Fibroblast of skin of scalp (primary cell): ENCODE measurements at places on chromosomes 4 and X.

GRCh38 chrX:132504417-132504816 is 15.6 kb upstream of the MBNL3 start:
- no peak for DNase-seq

DNA sequence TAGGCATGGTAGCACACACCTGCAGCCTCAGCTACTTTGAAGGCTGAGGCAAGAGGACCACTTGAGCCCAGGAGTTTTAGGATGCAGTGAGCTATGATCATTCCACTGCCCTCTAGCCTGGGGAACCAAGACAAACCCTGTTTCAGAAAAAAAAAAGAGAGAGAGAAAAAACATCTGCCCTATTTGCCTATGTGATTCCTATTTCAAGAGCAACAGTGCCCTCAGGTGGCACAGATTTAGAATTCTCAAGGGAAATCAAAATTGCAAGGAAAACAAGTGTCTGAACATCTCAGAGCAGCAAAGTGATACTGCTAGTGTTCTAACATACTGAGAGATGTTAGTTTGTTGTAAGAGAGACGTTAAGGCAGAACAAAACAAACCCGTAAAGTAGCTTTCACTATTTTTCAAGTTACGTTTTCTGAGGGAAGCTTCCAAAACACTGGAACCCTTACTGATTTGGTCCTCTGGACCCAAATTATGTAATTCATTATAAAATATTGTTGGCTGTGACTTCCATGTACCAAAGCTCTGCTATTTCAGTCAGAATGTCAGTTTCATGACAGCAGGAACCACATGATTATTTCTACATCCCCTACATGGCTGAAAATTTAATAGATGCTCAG is 7.9 kb downstream of the BDH2 start:
- peak; percentile 73 for DNase-seq

GRCh38 chrX:135557344-135557743 is 36.9 kb downstream of the INTS6L start:
- no peak for DNase-seq

- no peak for DNase-seq
These were observed 29.9 kb downstream of the BCLAF3 start for GRCh38 chrX:19960913-19961312.

DNA sequence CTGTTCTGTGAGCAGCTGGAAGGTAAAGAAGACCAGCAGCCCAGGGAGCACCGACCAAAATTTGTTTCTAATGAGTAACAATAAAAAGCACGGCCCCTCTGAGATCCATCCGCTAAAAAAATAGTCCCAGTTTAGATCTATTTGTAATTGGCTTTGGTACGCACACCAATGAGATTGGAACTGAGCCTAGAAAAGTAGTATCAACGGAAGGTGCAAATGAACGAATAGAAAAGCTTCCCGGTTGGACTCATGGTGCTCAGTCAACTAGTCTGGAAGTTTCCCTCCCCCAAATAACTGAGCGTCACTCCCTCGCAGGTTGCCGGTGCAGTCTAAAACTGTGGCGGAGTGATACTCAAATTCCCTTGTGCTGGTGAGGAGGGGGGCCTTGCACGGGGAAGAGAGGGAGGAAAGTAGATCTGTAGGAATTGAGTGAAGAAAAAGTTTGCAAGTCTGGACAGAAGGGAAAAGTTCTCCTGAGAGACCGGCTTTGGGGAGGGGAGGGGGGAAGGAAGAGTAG is at the start of gene COL4A5:
Gene COL4A5, plus strand, starts transcription at position 413 of the 517 bp plus-strand sequence. CDS start 288 bp downstream, outside the sequence.
- peak; percentile 85 for DNase-seq

DNA sequence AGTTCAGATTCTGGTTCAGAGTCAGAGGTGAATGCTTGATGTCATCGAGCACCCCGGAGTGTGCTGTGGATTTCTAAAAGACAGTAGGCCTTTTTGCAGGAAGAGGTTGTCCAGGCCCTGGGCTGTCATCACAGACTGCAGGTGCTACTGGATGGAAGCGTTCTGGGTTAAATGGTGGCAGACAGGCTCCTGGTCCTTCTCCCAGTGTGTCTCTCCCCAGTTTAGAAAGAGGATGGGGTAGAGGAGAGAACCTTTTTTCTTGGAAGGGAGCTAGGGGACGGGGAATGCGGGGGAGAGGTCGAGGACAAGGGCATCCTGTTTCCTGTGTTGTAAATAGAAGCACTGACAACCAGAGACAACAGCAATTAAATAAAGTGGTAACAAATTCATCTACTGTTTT is 102.3 kb upstream of the NUDT6 start:
- DNase-seq: no peak

DNA sequence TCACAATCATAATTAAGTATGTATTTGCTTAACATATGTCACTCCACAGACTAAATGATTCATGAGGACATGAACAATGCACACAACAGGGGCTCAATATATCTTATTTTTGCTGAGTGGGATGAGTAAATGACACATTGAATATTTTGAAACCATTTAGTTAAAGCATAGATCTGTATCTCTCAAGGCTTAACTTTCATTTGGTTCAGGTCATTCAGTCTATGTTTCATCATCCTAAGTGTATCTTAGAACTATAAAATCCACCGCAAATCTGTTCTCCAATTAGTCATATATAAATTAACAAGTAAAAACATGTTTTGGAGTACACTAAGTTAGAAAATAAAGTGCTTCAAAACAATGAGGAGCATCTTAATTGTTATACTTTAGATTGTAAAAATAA is 45.8 kb downstream of the AREG start:
- no peak for DNase-seq

DNA sequence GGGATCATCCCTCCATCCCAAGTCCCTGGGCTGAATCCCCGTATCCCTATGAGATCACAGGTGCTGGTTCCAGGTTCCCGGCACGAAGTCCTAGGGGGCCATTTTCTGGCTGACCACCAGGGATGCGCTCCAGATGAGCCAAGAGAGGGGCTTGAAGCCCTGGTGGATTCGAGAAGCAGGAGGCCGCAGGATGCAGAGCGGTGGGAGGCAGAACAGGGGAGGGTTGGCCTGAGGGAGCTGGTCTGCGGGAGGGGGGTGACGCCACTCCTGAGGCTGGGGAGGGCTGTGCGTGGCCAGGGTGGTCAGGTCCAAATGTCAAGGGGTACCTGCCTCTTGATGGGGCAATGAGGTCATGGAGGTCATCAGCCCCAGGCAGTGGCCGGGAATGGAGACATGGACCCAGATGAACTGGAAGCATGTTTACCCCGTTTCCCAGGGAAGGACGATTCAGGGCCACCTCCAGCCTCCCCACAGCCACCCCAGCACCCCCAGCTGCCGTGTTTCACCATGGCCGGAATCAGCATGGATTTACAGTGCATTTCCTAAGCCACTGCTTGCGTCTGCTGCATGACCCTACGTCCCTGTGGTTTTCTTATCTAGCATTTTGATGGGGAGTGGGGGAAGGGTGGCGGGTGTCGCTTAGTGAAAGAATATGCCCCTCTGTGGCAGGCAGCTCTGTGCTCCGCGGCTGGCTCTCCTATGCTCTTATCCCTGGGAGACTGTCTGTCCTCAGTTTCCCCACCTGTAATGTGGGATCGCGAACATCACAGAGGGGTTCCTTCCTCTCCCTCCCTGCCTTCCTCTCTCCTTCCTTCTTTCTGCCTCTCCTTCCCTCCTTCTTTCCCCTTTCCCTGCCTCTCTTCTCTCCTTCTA is 17.0 kb upstream of the HTRA3 start:
- DNase-seq: no peak

DNA sequence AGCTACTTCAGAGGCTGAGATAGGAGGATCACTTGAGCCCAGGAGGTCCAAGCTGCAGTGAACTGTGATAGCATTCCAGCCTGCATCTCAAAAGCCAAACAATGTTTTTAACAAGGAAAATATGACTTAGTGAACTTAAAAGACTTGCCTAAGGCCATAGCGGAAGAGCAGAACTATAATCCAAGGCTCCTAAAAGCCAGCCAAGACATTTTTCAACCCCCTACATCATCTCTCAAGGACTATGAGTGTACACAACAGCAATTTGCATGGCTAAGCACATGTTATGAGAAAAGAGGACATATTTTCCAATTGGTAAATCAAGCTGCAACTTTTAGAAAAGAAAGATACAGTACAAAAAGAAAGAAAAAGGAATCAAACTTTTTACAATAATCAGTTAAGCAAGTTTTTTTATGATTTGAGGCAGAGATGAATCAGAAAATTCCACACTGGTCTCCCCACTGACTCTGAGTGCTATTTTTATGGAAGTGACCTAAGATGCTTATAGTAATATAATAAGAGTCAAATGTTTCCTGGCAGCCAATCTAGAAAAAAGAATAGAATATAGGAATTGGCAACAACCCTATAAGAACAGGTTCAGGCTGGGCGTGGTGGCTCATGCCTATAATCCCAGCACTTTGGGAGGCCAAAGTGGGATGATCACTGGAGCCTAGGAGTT is 9.8 kb upstream of the ACOT9 start:
- DNase-seq: peak; percentile 71

GRCh38 chr4:69642961-69643360 is 3.5 kb upstream of the UGT2A2 start:
- DNase-seq: no peak

GRCh38 chr4:112819729-112820128 is 182.8 kb downstream of the LARP7 start:
- no peak for DNase-seq

GRCh38 chrX:130680164-130681035 is 222.6 kb downstream of the ENOX2 start:
- DNase-seq: peak; percentile 24

DNA sequence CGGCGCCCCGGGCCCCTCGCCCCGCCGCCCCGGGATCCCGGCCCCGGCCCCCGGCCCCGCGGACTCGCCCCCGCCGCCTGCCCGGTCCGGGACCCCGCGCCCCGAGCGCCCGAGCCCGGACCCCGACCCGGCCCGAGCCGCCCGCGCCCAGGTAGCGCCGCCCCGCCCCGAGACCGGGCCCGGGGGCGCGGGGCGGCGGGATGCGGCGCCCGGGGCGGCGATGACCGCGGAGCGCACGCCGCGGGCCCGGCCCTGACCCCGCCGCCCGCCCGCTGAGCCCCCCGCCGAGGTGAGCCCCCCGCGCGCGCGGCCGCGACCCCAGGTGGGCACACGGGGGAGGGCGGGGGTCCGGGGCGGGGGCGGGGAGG is 224 bp downstream of the FGFRL1 start:
- no peak for DNase-seq

- DNase-seq: peak; percentile 92
These were observed 14.5 kb downstream of the AFP start for GRCh38 chr4:73450398-73451004.

GRCh38 chr4:5114950-5115349 is 63.7 kb downstream of the STK32B start:
- DNase-seq: peak; percentile 92

DNA sequence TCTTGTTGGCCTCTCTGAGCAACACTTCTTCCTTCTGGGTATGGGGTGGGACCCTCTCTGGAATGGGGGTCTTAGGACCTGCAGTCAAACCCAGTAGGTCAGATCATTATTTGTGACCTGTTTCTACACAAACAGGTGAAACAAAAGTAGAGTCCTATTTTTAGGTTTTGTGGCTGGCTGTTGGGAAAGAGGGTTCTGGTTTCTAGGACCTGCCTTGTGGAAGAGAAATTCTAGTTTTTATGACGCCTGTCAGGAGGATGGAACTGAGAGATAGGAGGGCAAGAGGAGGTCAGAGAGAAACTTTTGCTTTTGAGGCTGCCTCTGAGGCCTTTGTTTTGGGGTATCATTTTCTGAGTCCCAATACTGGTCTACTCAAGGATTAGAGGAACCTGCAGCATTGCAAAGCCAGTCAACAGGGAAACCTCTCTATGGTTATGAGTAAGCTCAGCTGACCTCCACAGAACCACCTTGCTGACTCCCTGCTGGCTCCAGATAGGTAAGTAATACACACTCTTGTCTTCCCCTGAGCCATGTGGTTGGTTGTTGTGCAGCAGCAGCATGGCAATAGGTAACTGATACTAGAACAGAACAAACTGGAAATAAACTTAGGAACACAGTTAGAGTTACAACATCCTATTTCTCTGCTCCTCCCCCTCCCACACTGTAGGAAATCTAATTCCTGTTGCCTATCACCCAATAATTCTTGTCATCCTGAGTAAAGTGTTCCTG is 114.7 kb upstream of the VCX3B start:
- DNase-seq: no peak

DNA sequence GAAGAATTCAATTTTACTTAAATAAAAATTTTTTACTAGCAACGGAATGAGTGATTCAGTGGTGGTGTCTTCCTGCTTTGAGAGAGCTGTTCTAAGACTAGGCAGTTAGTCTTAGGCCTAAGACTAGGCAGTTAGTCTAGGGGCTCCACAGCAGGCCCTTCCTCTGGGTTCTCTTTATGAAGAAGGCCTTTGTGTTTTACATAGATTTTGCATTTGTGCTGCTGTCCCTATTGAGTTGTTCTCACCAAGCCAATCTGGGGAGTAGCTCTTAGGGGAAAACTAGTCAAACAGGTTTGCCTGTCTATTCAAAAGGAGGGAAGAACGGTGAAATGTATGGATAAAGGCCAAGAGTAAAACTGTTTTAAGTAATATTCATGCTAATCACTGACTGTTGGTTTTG is 7.6 kb downstream of the UGT8 start:
- no peak for DNase-seq

DNA sequence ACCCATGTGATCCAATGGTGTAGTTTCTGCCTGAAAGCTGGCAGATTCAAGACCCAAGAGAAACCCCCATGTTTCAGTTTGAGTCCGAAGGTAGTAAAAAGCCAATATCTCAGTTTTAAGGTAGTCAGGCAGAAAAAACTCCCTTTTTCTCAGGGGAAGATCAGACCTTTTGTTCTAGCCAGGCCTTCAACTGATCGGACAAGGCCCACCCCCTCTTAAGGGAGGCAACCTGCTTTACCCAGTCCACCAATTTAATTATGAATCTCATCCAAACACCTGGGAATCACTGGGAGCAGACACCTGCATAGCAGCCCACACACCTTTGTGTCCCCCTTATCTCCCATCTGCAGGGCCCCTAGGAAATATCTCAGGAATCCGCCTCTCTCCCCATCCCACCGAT is 322.0 kb downstream of the STK32B start:
- DNase-seq: no peak

DNA sequence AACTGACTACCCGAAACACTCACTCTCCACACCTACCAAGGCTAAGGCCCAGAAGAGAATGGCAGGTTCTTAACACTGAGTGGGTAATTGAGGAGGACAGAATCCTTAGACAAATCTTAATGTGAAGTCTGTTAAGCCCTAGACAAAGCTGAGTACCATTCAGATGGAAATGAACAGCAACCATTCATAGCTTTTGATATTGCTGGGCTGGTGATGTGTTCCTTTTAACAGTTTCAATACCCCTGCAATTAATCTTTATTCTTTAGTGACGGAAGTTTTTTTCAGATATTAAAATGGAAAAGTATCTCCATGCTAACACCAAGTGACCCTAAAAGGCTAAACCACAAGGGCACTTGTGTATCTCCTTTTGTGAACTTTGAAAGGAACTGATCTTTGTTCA is 334.9 kb downstream of the OPHN1 start:
- no peak for DNase-seq

DNA sequence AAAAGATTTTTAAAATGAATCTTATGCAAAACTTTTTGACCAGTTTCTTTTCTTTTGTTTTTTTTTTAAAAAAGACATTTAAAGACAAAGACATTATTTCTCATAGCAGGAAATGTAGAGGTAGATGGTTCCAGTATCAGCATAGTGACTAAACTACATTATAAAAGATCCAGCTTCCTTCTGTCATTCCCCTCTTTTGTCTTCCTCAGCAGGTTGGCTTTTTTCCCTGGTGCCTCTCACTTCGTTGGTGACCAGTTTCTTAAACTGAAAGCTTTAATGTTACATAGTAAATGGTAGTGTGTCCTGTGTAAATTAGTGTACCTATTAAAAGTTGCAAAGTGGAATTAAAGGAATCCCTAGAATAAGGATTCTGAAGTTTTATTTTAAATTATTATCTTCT is 36.1 kb downstream of the DCK start:
- DNase-seq: no peak
